ENCODE measurements at places on chromosomes 1 and 21.
A peak's percentile ranks its signal among the peaks of the same experiment; 100 is the strongest.

DNA sequence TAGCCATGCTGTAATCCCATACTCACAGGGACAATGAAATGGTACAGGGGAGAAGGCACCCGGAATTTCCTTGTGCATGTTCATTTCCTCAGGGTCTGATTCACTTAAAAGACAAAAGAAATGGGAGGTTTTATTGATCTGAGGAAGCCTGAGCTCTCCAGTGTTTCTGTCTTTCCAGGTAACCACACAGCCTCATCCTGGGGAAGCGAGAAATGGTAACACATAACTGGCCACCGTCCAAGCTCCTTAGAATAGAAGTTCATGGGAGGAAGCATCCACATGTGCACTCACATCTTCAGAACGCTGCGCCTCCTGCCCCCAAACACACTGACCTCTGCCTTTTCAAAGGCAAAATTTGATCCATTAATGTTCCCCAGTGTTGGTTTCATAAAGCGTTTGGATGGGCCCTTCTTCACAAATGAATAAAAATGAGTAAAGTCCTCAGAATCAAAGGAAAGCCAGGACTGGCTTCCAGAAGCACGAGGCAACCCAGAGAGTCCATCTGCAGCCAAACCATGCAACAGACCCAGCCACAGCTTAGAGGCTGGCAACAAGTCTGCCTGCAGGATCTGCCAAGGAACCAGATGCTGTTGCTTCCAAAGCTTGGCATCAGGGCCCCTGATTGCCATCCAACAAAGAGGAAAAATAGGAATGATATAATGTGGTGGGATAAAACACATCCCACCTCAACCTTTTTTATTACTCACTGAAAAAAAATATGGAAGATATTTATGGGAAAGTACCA, 120.3 kb downstream of the ZBTB18 start:
- DNase-seq, result no peak

- peak; percentile 93 for DNase-seq
These were observed 7.9 kb downstream of the KLHDC8A start for GRCh38 chr1:205348554-205349487.

- DNase-seq, result no peak
These were observed 10.8 kb downstream of the MFAP2 start for GRCh38 chr1:16969651-16970050.

DNA sequence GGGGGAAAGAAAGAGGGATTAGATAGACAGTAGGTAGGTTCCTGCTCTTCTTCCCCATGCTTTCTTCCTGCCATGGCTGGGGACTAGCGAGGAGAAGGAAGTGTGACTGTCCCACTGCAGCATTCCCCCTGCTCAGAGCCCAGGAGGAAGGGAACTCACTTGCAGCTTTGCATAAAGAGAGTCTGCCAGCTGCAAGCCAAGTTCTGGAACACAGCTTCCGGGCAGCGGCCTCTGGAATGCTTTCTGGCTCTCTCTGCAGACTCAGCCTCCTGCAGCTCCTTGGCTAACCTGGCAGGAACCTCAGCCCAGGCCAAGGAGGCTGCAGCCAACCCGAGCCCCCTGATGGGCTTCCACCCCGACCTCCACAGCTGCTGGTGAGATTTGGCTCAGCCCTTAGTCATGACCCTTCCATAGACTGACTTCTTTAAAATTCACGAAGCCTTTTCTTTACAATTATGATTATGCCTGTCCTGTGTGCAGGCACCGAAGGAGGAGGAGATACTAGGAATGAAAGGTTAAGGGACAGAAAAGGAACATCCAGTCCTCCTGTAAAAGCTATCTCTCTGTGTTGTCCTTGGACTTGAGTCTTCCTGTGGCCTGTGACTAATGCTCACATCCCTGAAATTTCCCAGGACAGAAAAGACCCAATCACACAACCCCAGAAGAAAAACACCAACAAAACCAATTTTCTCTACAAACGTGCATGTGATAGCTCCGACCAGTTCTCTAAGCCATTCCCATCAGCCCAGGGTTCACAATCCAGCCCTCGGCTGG, 108.2 kb upstream of the OLIG2 start:
- no peak for DNase-seq

- peak; percentile 52 for DNase-seq
These were observed 111.8 kb upstream of the PRMT6 start for GRCh38 chr1:106944721-106945120.

DNA sequence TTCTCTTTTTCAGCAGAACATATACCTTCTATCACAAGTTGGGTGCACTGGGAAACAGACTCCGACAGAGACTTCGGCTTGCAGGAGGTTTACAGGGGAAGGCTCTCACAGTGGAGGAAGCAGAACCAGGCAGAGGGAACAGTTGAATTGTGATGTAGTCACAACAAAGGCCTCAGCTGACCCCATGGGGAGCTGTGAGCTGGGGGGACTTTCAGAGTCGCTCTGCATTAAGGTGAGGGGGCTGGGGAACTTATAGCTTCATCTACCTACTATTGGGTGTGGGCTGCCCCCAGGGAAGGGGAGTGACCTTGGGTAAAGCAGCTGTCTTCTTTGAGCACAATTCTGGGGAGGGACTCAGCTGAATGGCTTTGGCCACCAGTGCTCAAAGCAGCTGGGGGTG, 94.9 kb upstream of the POU3F1 start:
- DNase-seq, result no peak

GRCh38 chr1:41883507-41883906, 35.2 kb downstream of the HIVEP3 start:
- no peak for DNase-seq

DNA sequence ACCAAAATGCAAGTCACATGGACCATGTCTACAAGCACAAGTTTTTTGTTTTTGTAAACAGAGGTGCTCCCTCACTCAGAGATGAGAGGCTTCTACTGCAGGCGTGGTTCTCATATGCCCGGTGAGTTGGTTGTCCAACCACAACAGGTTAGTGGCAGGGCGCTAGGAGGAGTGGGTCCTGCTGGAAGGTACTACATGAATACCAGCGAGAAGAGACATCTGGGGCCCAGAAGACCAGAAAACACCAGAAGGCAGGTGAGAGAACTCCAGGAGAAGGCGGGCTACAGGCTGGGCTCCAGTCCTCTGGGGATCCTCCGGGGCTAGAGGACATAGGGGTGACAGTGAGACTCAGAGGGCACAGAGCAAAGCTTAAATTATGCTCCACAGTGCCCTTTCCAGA, 366.5 kb downstream of the MATN1 start:
- DNase-seq, result no peak

DNA sequence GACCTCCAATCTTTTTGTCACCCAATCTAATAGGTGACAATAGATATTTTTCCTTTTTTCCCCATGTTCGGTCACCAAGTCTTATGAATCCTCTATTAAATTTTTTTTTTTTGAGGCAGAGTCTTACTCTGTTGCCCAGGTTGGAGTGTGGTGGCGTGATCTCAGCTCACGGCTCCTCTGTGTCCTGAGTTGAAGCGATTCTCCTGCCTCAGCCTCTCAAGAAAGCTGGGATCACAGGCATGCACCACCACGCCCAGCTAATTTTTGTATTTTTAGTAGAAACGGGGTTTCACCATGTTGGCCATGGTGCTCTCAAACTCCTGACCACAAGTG, 42.5 kb upstream of the MTF1 start:
- DNase-seq, result no peak

GRCh38 chr1:215472723-215473122, 94.4 kb upstream of the KCTD3 start:
- no peak for DNase-seq

- no peak for DNase-seq
These were observed 28.8 kb downstream of the TENT5C start for GRCh38 chr1:117634631-117635030.

- DNase-seq, result no peak
These were observed 179.2 kb upstream of the TMEM51 start for GRCh38 chr1:14974361-14974760.

- DNase-seq, result no peak
These were observed 46.2 kb upstream of the ZC3H11B start for GRCh38 chr1:219659005-219659600.

GRCh38 chr21:22609802-22610201, 1611.6 kb downstream of the NCAM2 start:
- no peak for DNase-seq
